NCI-H1105 (cell line): ENCODE measurements at places on chromosomes 4 and X.

DNA sequence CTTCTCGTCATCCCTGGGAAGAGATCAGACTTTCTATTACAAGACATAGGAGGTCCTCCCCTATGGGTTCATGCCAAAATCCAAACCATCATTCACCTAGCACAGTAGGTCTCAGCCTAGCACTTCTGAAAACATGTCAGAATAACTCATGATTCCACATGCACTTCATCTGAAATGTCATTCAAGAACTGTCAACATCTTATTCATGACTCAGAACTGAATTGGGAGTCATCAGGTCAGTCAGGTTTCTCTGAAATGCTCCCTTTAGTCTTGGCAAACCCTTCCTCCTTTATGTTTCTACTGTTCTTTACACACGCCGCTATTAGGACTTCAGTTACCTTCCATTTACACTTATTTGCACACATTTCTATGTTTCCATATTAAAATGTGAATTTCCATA lies 67.2 kb downstream of the ANTXR2 start:
- no peak for DNase-seq

DNA sequence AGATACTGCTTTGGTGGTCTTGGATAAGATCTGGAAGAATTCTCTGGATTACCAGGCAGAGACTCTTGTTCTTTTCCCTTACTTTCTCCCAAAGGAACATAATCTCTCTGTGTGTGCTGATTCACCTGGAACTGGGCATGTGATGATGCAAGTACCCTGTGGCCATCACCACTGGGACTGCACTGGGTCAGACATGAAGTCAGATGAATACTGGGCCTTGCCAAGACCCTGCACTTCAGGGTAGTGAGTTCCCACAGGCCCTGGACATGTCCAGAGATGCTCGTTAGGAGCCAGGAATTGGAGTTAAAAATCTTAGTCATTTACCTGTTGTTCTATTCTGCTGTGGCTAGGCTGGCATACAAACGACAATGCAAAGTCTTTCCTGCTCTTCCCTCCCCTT lies 290.1 kb upstream of the BMP3 start:
- no peak for DNase-seq

DNA sequence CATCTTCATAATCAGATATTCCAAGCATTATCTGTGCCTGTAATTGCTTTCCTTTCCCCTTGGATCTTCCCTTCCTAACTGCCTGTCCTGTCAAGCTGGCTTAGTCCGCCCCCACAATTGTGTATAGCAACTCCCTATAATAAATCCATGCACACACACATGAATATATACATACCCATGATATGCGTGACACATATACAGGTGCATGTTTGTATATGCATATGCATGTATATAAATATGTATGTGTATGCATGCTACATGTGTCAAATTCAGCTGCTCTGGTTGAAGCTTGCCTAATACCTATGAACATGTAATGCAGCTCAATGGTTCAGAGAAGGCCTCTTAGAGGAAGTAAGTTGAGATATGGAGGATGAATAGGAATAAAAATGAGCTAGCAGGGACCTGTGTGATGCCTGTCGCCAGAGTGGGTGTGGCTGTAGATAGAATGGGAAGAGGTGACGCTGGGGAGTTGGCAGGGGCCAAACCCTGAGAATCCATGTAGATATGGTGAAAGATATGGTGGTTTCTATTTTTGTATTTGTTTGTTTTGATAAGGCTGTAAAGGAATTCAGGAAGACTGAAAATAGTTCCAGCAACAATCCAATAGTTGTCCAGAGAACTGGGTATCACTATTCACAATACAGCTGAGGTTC lies 595.0 kb upstream of the BOD1L1 start:
- no peak for DNase-seq

GRCh38 chr4:110498420-110498819 lies 22.5 kb downstream of the ENPEP start:
- no peak for DNase-seq

DNA sequence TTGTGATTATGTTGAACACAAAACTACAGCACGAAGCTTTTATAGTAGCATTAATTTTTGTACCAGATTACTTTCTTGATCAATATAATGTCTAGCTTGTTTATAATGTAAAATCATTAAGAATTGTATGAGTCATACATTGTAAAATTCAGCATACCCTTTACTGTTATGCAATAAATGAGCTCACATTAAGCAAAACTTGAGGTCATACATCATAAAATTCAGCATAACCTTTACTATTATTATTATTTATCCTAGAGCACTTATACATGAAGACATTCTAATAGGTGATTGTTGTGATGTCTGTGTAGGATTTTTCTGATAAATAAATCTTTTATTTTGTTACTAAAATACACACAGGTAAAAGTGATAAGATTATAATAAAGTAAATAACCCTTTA lies 49.4 kb downstream of the DTHD1 start:
- no peak for DNase-seq

DNA sequence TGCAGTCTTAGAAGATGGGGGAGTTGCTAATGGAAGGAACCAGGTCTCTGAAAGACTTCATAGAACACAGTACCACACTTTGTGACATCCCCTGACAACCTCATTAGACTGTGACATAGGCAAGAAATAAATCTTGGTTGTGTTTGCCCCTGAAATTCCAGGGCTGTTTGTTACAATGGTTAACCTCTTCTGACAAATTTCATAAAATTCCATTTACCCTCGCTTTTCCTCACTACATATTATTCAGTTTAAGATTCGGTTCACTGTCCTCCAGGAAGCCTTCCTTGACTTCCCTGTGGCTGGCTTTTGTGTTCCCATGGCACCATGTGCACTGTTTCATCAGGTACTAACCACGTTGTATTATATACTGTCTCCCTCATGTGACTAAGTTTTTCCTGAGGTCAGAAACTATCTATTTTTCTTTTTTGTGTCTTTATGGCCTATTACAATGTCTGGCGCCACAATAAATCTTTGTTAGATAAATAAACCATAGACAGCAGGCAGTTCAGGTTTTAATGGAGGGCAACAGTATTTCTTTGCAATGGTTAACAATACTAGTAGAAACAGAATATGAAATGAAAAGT lies 54.2 kb downstream of the ATXN3L start:
- no peak for DNase-seq

DNA sequence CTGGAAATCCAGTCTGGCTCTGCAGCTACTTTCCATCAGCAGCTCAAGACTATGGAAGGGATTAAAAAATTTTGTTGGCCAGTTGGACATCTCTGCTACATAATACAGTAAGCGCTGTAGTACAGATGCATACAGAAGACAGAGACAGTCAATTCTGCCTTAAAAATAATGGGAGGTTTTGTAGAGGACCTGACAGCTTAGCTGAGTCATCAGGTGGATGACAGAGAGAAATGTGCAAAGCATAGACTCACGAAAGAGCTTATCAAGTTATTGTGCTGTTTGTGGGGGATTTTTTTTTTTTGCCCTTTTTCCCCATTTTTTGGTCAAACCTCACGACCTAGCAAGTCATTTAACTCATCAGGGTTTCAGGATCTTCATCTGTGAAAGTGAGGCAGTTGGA lies 149.0 kb upstream of the SCML1 start:
- DNase-seq, result no peak

- DNase-seq, result no peak
Measured at GRCh38 chr4:108601532-108601931, 18.8 kb upstream of the RPL34 start.

DNA sequence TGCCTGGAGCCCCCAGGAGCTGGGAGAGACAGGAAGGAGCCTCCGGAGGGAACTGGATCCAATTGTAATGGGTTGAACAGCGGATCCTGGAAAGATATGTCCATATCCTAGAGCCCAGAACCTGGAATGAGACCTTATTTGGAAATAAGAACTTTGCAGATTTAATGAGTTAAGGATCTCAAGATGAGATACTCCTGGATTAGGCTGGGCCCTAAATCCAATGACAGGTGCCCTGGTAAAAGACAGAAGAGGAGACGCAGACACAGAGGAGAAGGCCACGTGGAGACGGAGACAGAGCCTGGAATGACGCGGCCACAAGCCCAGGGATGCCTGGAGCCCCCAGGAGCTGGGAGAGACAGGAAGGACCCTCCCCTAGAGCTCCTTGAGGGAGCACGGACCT lies 34.1 kb downstream of the P2RY8 start:
- DNase-seq, result no peak

DNA sequence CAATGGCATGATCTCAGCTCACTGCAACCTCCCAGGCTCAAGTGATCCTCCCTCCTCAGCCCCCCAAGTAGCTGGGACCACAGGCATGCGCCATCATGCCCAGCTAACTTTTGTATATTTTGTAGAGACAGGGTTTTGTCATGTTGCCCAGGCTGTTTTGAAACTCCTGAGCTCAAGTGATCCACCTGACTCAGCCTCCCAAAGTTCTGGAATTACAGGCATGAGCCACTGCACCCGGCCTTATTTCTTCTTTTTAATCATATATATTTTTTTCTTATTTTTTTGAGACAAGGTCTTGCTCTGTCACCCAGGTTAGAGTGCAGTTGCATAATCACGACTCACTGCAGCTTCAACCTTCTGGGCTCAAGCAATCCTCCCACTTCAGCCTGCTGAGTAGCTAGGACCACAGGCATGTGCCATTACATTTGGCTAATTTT lies 184.0 kb downstream of the TSPAN5 start:
- no peak for DNase-seq

GRCh38 chr4:3299122-3299975 lies 6.5 kb downstream of the RGS12 start:
- no peak for DNase-seq

DNA sequence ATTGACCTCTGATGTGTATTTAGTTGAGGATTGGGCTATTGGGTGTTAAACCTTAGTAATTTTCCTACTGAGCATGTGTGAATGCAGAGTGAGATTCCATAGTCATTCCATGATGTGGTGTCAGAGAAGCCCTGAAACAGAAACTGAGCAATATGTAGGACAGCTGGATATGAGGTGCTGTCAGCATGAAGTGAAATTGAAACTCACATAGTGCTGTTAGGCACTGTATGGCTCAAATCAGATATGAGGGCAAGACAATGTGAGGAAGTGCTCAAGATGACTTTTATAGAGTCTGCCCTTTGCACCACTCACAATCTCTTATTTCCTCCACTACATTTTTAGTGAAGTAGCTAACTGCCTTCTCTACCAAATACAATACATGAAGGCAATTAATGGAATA lies 188.3 kb downstream of the SH3BGRL start:
- no peak for DNase-seq
